ENCODE measurements at places on chromosomes 11 and 22.

GRCh38 chr22:25374869-25375268 lies 155.4 kb downstream of the CRYBB2 start:
- no peak for DNase-seq

DNA sequence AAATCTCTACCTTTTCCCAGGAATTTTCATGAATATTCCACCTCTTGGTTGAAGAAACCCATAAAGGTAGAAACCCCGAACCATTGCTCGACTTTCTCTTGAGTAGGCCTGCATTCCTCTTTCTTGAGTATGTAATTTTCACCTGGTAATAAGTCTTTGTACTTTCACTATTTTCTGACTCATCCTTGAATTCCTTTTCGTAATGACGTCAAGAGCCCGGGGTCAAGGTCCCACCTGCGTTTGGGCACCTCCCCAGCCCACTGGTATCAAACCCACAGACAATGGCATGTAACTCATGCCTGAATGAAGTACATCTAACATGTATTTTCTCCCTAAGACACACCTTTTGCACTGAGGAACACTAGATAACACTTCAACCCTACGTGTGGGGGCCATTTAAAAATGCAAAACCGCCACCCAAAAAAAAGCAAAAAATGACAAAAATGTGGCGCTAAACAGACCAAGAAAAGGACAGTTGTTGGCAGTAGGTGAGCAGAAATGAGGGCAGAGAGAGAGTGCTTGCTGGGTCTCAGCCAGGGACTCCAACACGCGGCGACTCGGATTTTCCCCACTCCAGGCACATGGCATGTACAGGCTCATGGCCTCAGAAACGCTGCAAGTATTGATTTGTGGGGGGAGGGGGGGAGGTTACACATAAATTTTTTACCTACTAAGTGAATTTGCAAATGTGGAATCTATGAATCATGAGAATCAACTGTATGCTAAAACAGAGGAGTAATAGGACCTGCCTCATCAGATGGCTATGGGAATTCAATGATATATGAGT lies 4.1 kb upstream of the C11orf24 start:
- no peak for DNase-seq

DNA sequence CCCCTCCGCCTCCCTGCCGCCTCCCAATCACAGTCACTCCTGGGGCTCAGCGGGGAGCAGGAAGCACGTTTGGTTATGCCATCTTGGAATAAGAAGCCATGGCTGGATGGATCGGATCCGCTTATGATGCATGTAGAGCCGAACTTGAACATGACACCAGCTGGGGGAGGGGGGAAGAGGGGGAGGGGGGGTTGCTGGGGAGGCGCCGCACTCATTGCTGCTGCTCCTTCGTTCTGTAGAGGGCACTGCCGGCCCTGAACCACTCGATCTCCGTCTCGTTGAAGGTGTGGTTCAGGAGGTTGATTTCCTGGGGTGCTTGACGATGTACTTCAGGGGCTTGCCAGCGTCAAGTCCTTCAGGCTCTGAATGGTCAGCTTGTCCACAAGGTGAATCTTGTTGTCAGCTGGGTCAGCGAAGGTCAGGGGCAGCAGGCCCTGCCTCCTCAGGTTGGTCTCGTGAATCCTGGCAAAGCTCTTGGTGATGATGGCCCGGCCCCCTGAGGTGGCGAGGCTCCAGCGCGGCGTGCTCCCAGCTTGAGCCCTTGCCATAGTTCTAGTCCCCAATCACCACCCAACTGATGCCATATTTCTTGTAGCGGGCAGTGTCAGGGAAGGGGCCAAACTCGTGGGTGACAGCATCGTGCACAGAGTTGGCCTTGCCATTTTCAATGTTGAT lies 476.9 kb upstream of the ISX start:
- no peak for DNase-seq

DNA sequence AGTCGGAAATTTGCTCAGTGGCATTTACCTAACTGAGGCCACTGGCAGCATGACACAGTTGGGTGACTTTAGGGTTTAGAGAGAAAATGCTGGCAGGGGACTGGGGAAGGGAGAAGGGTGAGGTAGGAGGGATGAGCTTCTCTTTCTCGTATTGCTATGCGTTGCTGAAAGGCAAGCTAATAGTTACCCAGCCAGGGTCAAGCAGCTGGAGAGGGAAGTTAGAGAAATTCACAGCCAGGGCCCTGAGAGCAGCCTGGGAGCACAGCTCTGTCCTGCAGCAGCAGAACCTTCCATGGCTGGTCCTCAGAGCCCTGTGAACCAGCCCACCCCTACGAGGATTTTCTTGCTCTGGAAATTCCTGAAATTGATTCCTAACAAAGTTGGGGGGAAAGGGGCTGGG lies 679.6 kb downstream of the NTM start:
- no peak for DNase-seq

- no peak for DNase-seq
These were observed 33.3 kb downstream of the NF2 start for GRCh38 chr22:29636751-29637150.

DNA sequence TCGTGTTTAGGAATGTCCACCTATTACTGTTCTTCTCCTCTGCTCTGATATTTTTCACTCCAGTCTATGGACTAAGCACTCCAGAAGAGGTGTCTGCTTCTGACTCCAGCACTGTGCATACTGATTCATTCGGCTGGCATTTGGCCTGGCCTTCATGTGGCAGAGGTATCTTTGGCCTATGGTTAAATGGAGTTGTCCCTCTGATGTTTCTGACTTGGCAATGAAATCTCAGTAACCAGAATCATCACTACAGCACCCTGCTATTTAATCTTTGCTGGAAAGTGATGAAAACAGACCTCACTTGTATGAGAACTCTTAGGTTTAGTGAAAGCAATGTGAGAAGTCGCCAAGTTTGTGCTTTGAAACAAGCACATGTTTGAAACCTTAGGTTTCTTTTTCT lies 155.2 kb downstream of the MAML2 start:
- peak; percentile 49 for DNase-seq

DNA sequence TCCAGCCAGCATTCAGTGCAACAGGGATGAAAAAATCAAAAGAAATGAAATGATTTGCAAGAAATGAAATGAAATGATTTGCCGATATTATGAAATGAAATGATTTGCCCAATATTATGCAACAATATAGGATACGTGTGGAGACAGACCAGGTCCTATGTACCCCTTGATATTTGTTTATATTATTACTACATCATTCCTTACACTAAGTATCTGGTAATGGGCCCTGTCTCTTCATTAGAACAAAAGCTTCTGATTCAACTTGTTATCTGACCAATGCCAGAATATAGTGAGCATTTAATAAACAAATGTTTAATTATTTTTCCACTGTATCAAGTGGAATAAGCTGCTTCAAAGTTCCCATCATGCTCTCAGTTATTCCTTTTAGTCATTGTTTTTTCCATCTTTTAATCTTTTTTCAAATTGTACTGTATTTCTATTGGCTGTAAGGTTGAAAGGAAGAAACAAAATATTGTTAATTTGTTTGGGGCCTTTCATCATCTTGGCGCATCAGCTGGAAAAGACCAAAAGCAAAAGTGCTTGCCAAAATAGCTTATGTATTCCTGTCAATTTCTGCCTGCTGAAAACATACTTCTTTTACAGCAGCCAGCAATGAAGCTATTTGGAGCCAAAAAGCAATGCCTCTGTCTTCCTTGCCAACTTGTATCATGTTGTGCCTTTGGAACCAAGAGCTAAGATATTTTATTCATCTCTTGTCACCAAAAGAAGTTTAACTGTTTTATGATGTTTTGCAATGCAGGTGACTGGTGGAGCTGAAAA lies 2314.9 kb downstream of the LRRC4C start:
- DNase-seq = no peak

DNA sequence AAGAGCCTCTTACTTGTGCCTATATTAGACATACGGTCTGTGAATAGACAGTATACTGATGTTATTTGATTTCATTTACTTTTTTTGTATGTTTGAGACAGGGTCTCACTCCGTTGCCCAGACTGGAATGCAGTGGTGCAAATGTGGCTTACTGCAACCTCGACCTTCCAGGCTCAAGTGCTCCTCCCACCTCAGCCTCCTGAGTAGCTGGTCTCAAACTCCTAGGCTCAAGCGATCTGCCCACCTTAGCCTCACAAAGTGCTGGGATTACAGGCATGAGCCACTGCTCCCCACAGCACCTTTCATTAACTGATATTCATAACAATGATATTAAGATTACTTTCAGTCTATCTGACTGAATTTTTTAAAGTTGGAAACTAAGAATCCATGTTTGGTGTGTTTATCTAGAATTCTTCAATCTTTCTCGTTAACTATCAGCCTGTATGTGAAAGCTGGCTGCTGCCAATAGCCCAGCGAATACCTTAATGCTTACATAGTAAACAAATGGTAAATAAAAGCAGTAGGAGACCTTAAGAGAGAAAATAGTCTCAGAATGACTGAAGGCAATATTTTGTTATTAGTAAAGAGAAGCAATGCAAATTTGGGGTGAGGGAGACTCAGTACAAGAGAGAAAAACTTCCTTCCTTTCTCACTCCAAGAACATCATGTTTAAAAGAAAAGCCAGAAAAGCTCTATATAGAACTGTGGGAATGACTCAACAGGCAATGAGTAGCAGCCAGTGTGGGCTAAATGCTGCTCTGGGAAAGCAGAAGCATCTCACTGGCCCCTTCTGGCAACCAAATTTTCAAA lies 101.9 kb downstream of the MRTFA start:
- DNase-seq = no peak

DNA sequence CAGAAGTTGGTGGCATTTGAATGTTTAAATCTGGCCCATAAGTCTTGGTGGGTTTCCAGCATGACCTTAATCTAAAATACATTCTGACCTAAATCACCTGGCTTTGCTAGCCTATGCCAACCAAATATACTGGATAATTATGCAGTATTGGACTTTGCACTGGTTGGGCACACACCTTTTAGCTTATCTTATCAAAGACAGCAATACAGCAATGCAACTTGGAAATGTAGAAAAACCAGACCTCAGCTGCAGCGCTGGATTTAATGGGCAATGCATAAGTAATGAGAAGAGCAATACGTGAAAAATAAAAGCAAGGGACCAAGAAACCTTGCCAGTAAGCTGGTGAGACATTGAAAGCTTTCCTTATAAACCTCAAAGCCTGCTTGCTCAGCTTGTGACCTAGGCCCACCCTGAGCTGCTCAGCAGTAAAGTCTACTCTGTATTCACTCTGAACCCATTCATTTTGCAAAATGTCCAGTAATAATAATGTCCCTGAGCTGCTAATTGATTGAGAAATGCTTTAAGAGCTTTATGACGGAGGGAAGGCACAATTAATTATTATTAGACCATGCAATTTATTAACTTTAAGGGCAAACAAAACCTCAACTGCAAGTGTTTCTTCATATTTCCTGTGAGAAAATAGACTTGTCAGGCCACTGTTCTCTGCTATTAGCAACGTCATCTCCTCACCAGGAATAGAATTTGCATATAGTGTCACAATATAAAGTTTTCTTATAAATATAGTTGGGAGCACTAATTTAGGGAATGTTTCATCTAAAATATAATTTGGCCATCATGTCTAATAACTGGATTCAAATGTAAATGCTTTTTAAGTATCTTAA lies 49.4 kb upstream of the CEP295 start:
- no peak for DNase-seq

DNA sequence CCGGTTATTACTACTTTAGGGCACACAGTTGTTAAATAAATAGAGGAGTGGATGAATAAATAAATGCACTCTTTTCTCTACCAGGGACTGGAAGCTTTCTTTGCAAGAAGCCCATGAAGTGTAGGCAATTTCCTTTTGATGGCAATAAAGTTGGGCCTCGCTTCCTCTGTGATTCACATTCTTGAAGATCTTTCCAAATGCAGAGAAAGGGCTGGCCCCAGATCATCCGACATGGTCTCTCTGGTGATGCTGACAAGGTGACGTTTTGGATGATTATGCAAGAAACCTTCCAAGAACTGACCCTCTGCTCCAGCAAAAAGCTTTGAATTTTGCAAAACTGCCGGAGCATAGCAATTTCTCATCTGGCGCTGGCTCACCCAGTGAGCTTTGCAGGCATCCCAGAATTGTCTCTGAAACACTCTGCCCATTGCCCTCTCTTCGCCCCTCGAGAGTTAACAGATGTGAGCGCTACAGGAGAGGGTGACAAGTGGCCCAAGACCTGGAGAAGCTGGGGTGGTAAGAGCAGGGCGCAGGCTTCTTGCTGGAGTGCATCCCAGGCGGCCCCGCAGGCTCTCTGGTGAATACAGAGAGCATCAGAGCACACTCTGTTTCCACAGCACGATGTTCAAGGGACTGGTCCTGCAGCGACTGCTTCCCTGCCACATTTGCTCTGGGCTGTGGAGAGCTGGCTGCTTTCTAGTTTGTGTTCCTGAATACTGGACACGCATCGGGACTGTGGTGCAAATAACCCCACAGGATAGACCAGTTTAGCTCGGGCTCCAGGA lies 11.5 kb upstream of the IFT27 start:
- no peak for DNase-seq

GRCh38 chr11:60914633-60915247 lies 782 bp downstream of the TMEM109 start:
- no peak for DNase-seq

DNA sequence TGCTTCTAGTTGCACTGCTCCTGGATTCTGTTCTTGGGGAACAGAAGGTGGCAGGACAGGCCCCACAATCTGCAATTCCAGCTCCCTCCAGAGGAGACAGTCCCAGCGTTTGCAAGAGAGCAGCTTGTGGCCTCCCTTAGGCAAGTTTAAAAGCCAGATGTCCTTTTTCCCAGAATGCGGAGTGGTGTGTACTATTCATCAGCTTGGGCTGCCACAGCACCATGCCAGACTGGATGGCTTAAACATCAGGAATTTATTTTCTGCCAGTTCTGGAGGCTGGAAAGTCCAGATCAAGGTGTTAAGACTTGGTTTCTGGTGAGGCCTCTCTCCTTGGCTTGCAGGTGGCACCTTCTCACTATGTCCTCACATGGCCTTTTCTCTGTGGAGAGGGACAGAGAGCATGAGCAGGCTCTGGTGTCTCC lies 11.7 kb downstream of the MIAT start:
- DNase-seq = peak; percentile 43

DNA sequence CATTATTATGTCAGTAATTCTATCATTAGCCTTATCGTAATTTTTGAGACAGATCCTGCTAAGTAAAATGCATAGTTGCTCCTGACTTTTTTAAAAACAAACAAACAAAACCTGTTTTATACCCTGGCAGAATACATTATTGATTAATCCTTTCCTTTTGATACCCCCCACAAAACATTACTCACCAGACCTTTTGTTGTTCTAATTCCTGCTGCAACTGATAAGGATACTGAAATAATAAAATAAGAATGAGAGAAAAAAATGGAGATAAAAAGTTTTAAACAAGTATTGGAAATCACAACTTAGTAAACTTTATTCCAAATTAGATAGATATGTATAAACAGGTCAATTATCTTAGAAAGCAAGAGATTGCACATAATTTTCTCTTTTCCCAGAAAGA lies 28.6 kb downstream of the MS4A4E start:
- no peak for DNase-seq

DNA sequence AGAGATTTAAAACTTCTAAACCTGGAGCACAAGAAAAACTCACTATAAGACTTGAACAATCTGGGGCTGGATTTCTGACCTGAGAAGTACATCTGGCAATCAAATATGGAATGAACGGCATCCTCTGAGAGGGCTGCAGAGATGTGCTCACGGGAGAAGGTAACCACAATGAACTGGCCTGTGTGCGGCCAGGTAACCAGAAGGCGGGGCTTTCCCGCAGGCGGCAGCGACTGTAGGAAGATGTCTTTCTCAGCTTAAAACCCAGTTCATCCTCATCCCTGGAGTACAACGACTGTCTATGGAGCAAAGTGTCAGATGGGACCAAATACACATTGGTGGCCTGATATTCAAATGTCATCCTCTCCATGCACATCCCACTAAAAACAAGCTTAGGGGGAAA lies 24.5 kb downstream of the MICAL3 start:
- no peak for DNase-seq

GRCh38 chr22:35681454-35682052 lies 33.3 kb downstream of the APOL6 start:
- DNase-seq = no peak

GRCh38 chr11:1129611-1130160 lies 28.1 kb upstream of the MUC5AC start:
- no peak for DNase-seq

Measured in activated naive CD8-positive, alpha-beta T cell treated with anti-CD3 and anti-CD28 coated beads, Interleukin-2, amount 50 U/mL, for 24 hours (primary cell).